ENCODE measurements at places on chromosomes 7 and 10.

DNA sequence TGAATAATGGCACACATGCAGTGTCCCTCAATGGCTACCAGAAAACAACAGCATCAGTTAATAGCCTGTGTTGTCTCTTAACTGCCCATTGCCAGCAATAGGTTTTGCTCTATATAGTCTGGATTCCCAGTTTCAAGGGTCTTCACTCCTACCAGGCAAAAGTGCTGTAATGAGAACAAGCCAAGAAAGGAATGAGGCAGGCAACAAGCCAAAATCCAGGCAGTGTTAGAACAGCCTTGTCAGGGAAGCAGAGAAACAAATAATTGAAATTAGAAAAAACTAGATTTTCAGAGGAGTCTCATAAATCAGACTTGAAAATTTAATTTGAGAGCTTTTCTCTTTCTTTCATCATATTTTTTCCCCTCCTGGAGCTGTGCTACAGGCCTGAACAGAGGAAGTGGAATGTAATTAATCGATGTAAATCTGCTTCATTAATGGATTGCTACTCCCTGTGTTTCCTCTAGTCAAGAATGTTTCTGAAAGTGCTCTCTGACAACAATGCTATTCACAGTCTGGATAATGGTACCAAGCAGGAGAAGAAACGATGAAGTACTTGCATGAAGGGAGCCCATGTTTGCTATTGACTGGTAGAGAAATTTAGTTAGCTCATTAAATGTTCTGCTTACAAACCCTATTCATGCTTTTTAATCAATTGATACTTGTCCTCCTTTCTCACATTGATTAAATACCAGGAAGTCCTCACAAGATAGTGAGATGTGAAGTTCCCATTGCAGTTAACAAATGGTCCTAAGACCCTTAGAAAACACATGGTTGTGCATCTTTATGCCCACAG is 202.0 kb upstream of the LRRTM3 start:
- no peak for DNase-seq

- DNase-seq = no peak
Observed at GRCh38 chr7:93364806-93365205, 132.6 kb downstream of the VPS50 start.

- DNase-seq = no peak
Observed at GRCh38 chr7:85866540-85866939, 679.7 kb upstream of the SEMA3D start.

GRCh38 chr10:48574817-48575380 is 30.0 kb downstream of the ARHGAP22 start:
- DNase-seq = no peak

GRCh38 chr10:13270877-13271551 is 28.9 kb downstream of the PHYH start:
- peak; percentile 13 for DNase-seq

- no peak for DNase-seq
Observed at GRCh38 chr7:72785166-72785955, 42.6 kb downstream of the TYW1B start.

- DNase-seq = peak; percentile 61
Observed at GRCh38 chr10:13349463-13350274, 1.6 kb upstream of the SEPHS1 start.

DNA sequence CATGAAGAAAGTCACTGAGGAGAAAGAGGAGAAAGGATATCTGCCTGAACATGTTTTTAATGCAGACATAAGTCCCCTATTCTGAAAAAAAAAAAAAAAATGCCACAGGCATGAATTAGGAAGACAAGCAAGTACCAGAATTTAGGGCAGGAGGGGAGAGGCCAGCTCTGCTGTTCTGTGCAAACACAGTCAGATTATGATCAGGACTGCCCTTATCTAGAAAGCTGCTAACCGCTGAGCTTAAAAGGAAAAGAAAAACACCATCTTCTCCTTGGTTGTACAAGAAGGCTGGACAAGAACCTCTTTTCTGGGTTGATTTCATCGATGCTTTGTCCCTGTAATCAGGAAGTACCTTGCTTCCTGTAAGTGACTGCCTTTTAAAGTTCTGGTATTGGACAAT is 15.3 kb upstream of the PWWP2B start:
- no peak for DNase-seq

DNA sequence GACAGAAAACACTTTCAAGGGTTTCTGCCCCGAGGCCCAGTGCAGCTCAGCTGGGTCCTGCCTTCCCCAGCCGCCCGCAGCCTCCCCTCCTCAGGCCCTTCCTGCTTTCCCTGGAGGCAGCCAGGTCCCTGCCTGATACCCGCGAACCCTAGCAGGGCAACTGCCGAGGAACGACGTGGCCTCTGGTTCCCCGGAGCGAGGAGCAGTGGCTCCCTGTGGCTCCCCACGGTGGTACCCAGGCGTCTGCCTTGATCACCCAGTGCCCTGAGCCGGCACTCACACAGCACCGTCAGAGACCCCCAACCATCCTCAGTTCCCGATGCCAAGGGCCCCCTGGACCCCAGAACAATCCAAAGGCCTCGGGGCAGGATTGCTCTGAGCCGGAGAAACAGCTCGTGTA is 58.3 kb downstream of the CFAP46 start:
- no peak for DNase-seq

DNA sequence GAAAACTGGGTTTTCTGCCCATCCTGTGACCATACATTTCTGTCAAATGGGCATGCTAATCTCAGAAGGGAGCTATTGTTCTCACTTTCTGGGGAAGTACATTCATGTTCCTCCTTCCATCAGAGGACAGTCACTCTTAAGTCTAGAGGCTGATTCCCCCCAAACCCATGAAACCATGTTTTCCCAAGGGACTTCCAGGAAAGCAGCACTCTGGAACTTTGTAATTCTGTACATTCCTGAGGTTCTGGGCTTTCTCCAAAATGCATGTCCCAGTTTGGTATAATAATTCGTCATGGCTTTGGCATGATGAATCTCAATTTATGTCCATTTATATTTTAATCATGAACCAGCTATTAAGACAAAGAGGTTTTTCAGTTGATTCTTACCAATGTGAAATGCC is 688.1 kb downstream of the LRMDA start:
- no peak for DNase-seq

Measured in Caco-2 (cell line).